SK-N-MC (cell line): ENCODE measurements at places on chromosomes 6 and 20.

GRCh38 chr20:55953201-55953600 lies 52.1 kb downstream of the CBLN4 start:
- no peak for DNase-seq

DNA sequence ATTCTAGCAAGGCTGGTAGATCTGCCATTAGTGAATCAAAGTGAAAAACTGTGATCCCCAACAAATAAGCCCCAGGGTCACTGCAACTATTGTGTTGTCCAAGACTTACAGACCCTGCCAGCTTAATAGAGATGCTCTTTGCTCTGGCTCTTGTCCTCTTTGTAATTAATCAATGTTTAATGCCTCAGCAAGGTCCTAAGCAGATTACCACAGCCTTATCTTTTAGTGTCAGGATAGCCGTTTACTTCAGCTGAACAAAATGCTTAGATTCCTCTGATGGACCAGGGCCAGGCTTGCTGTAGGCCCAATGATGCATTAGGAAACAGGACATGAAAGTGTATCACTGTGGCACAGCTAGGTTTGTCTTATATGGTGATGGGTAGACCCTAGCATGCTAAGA lies 353.3 kb downstream of the HACE1 start:
- no peak for DNase-seq

DNA sequence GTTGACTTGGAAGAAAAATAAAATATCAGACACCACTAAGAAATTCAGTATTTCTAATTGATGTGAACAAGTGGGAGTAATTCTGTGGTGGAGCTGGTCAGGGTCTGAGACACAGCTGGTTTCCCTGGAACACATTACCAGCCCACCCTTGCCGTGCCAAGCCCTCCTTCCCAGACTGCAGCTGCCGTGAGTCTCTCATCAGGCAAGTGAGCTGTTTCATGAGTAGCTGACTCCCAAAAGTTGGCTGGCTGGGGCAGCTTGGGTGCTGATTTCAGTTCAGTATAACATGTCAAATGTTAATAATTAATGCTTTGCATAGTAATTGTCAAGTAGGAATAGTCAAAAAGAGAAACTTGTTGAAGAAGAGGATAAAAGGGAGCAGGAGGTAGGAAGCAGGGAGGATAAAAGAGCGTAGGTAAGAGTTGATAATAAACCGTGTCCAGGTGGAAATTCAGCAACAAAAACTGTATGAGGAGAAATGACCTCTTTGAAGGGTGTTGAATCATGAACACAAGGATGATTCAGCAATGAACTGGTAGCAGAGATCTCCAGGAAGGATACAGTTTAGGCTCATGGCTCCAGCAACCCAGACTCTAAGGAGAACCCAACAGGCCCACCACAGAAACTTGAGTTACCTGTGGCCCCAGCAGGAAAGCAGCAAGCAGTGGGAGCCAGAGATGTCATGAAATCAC lies 110.9 kb upstream of the SSTR4 start:
- no peak for DNase-seq

- peak; percentile 16 for DNase-seq
These were observed 18.3 kb upstream of the GPRC6A start for GRCh38 chr6:116847227-116847626.

GRCh38 chr6:11685481-11686093 lies 93.0 kb downstream of the ADTRP start:
- no peak for DNase-seq

DNA sequence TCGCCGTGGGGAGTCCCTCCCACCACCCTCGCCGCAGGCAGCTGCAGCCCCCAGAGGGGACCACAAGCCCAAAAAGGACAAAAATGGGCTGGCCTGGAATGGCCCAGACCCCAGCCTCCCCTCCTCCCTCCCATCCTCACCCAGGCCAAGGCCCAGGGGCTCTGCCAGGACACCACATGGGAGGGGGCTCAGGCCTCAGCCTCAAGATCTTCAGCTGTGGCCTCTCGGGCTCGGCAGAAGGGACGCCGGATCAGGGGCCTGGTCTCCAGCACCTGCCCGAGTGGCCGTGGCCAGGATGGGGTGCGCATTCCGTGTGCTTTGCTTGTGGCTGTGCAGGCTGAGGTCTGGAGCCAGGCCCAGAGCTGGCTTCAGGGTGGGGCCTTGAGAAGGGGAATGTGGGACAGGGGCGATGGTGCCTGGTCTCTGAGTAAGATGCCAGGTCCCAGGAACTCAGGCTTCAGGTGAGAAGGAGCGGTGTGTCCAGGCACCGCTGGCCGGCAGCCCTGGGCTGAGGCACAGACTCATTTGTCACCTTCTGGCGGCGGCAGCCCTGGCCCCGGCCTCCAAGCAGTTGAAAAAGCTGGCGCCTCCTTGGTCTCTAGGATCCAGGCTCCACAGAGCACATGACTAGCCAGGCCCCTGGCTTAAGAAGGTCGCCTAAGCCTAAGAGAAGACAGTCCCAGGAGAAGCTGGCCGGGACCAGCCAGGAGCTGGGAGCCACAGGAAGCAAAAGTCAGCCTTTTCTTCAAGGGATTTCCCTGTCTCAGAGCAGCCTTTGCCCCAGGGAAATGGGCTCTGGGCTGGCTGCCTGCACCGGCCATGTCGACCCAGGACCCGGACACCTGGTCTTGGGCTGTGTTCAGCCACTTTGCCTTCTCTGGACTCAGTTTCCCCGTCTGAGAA lies 35.2 kb upstream of the MRGBP start:
- no peak for DNase-seq
